ENCODE measurements at places on chromosomes 3 and 15.

- DNase-seq: no peak
- peaks cover 8% of the 10 kb centered on the region for H3K36me3 ChIP-seq
- no peaks in the 10 kb centered on the region for H3K27me3 ChIP-seq
- H3K27ac ChIP-seq: no peak overlapping the region
Observed at GRCh38 chr15:101684384-101684783, 32.2 kb upstream of the TM2D3 start.

DNA sequence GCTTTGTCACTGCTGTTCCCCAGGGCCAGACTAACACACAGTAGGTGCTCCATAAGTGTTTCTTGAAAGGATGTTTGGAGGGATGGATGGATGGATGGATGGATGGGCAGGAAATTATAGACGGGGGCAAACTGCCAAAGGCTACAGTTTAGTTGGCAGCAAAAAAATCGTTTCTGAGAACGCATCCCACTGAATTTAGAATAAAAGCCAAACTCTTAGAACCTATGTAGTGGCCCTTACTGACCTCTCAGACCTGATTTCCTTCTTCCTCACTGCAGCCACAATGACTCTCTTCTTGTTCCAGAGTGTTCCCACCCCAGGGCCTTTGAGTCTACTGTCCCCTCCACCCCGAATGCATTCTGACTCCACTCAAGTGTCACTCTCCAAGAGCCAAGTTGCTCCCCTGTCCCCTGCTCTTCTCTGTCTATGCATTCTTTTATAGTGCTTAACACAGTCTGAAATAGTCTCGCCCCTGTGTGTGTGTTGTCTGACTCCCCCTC lies 5.2 kb upstream of the GATA2 start:
- H3K4me1 ChIP-seq: peaks cover 1% of the 10 kb centered on the region
- no peaks in the 10 kb centered on the region for H3K36me3 ChIP-seq
- no peak overlapping the region for H3K27ac ChIP-seq
- no peaks in the 10 kb centered on the region for H3K27me3 ChIP-seq

DNA sequence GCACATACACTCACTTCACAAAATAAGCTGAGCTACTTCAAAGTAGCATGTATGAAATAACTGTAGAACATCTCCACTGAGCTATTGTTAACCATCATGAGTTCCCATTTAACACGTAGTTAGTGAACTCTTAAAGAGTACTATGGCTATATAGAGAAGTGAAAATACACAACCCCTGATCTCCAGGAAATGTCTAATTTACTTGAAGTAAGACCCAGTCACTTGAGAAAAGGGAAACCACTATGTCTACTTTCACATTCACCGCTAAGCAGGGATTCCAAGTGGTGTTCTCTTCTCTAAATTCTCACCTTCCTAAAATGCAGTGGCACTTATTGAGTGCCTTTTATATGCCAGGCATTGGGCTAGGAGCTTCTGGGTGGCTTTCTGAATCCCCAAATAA lies 35.0 kb upstream of the COLQ start:
- H3K27me3 ChIP-seq: no peaks in the 10 kb centered on the region
- H3K4me1 ChIP-seq: no peaks in the 10 kb centered on the region
- H3K27ac ChIP-seq: no peak overlapping the region

DNA sequence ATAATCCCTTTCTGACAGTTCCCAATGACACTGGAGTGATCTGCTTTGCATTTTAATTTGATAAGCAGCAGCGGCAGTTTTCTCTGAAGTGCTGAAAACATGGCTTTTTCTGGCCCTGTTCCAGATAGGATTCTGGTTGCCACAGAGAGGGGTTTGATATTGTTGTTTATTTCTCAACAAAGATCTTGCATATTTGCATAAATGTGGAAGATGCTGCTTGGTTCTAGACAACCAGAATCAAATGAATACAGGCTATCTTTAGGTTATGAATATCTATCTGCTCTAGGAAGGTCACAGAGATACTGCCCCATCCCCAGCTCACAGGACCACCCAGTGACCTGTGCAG lies 137.1 kb downstream of the ZNF609 start:
- H3K4me3 ChIP-seq: no peak overlapping the region
- no peak for DNase-seq
- peak overlapping the region; percentile 25 for H3K27ac ChIP-seq
- peaks cover 4% of the 10 kb centered on the region for H3K4me1 ChIP-seq
- H3K27me3 ChIP-seq: no peaks in the 10 kb centered on the region

GRCh38 chr3:154130540-154130939 lies 9.3 kb downstream of the ARHGEF26 start:
- no peaks in the 10 kb centered on the region for H3K36me3 ChIP-seq
- DNase-seq: no peak

DNA sequence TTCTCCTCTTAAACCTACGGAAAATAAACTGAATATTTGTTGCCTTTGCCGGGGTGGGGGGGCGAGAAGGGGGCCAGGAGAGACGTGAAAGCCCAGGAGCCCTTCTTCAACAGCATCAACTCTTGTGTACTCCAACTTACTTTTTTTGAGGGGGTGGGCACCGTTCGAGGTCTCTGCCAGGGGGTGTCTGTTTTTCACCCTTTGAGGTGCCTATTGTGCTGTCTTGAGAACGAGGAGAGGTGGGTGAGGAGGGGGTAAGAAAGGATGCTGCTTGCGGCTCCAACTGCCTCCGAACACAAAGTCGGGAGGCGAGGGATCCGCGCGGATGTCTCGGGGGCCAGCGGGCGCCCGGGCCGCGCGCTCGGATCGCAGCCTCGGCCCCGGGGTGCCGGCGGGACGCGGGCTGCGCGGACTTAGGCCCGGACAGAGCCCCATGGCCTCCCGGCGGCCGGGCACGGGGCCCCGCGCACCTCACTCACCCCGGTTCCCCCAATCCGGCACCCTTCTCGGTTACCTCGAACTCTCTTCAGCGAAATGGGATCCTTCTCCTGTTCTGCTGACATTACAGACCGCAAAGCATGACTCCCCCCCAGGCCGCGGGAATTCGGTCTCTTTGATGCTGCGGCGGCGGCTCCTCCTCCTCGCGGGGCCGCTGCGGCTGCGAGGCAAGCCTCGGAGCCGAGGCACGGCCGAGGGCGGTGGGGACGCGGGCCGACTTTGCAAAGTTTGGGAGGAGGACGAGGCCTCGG lies 650 bp downstream of the PYGO1 start:
- no peak overlapping the region for H3K27ac ChIP-seq
- no peaks in the 10 kb centered on the region for H3K27me3 ChIP-seq
- no peaks in the 10 kb centered on the region for H3K36me3 ChIP-seq
- no peaks in the 10 kb centered on the region for H3K4me1 ChIP-seq
- peak; percentile 38 for DNase-seq
- peak overlapping the region; percentile 65 for H3K4me3 ChIP-seq
